ENCODE measurements at places on chromosomes 6 and 20.
A peak's percentile ranks its signal among the peaks of the same experiment; 100 is the strongest.

GRCh38 chr6:154578004-154578559 is 67.6 kb upstream of the CNKSR3 start:
- no peak for DNase-seq

DNA sequence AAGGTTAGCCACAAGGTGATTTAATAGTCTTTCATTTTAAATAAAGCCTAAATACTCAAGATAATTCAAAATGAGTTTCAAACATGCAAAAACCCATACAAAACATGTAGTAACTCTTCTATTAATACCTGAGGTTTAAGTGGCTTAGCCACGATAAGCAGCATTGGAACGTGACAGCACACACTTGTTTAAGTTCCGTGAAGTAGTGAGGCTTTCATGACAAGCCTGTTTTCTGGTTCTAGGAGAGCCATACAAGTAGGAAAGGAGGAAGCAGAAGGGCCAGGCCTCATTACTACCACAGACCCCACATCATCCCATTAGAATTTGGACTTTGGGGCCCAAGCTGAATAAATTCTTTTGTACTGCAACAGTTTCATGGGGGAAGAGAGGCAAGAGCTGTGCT is 54.3 kb upstream of the PRND start:
- DNase-seq = no peak

GRCh38 chr6:142429195-142429594 is 127.4 kb downstream of the ADGRG6 start:
- DNase-seq = peak; percentile 46

DNA sequence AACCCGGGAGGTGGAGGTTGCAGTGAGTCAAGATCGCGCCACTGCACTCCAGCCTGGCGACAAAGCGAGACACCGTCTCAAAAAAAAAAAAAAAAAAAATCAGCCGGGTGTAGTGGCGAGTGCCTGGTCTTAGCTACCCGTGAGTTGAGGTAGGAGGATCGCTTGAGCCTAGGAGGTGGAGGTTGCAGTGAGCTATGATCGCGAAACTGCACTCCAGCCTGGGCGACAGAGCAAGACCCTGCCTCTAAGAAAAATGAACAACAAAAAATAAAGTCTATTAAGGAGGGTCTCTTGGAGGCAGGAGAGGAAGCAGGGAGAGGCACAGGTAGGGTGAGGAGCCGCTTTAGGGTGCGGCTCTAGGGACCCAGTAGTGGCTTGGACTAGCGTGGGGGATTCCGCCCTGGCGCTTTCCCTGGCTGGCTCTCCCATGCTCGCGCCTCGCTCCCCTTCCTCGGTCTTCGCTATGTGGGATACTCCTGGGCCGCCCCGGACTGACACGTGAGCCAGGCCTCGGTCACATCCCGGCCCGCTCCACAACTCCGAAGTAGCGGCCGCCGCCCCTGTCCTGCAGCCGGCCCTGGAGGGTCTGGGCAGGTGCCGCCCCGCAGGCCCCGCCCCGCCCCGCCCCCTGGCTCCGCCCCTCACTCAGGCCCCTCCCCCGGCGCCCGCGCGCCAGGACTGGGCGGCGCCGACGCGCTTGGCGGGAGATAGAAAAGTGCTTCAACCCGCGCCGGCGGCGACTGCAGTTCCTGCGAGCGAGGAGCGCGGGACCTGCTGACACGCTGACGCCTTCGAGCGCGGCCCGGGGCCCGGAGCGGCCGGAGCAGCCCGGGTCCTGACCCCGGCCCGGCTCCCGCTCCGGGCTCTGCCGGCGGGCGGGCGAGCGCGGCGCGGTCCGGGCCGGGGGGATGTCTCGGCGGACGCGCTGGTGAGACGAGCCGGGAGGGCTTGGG is at the start of gene MYBL2:
TSS of gene MYBL2 (plus strand) at position 739 of the 953 bp plus-strand sequence. CDS start at position 909, 170 bp downstream.
- peak; percentile 79 for DNase-seq

DNA sequence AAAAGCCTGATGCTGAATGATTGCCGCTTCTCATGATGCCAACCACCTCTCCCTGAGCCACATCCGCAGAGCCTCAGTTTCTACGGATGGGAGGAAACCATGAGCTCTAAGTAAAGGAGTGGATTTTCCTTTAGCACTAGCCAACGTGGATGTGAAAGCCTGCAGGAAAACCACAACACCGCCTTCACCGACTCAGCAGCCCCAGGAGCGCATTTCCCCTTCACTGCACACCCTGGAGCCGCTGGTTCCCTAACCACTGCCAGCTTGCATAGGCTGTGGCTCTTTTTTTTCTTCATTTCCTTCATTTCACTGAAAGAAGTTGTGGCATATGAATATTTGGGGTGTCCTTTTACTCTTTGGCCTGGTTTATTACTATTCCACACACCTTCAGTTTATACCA is 50.5 kb upstream of the SSTR4 start:
- peak; percentile 33 for DNase-seq

- no peak for DNase-seq
Measured at GRCh38 chr20:59400708-59401107, 100.3 kb downstream of the EDN3 start.

DNA sequence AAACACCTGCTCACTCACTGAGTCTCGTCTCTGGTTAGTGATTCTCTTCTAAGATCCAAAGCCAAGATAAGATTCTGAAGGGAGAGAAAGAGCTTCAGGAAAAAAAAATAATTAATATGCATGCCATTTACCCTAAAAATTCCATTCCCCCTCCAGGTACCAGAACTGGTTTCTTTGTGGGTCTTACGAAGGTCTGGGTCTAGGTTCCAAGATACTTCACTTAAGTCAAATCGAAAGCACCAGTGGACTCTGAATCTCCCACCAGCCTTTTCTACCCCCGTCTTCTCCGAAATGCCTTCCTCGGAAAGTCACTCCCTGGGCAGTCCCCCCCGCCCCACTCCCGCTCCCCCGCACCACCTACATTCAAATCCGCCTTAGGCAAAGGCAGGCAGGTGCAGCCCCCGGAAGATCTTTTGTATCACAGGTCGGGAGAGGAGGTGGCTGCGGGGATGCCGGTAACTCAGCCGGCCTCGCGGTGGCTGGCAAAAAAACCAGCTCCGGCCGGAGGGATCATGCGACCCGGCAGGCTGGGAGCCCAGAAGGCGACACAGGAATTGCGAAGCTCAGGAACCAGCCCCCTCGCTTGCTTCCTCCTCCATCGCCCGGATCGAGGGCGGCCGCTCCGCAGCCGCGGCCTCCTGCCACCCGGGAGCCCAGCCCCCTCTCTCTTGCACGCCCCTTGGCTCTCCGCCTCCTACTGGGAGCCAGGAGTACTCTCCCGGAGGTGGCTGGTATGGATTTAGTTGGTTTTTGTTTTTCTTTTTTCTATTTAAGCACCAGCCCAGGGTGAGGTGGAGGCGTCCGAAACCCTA is at the start of gene BCL2L1:
TSS of gene BCL2L1 (minus strand) at position 612 of the 812 bp plus-strand sequence. CDS start 650 bp downstream, outside the sequence.
- DNase-seq = peak; percentile 90

GRCh38 chr6:105898286-105898685 is 187.8 kb upstream of the PRDM1 start:
- DNase-seq = peak; percentile 35

DNA sequence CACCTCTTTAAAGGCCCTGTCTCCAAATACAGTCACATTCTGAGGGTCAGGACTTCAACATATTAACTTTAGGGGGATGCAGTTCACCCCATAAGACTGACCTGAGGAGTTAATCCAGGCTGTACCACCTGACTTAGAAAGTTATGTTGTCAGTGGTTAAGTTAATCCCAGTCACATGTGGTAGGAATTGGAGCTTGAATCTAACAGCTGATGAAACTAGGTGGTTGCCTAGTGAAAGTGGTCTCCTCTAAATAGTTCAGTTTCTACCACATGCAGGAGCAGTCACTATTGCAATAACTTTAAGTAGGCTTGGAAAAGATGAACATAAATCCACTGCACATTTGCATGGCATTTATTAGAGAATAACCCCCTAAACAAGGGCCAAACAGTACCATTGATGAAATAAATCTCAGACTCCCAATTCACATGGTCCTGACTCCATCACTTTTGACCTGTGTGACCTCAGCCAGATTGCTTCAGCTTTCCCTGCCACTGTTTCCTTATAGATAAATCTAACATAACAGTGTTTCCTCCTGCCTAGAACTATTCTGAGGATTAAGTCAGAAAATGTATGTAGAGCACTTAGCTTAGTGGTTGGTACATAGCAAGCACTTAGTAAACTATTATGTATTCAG is 20.1 kb downstream of the SAMD5 start:
- no peak for DNase-seq

DNA sequence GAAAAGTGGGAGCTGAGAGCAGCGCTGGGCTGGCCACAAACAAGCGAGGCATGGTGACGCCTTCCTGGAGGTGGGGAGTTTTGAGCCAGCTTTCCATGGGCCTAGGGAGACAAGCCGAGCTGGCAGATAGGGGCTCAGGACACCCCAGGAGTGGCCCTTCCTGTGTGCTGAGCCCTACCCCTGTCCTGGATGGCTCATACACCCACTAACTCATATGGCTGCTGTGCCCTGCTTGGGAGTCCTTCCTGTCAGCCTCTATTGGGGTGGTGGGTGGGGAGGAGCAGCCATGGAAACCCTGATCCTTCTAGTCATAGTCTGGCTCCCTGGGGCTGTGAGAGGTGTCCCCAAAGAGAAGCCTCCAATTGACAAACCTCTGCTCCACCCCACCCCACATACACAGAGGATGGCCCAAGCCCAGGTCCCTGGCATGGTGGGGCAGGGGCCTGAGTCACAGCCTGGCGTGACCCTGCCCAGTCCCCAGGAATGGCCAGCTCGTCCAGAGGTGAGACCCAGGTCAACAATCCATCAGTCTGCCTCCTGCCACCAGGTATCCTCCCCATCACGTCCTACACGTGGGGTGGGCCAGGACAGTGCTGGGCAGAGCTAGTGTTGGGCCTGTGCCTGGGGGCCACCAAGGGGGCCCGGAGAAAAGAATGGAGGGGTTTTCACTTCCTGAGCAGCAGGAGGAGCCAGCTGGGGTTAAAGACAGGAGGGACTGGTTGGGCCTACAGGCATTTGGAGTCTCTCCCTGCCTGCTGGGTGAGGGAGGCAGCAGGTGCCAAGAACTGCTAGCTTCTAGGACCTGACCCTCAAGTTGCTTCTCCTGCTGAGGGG is 52.2 kb downstream of the MRPL14 start:
- peak; percentile 34 for DNase-seq

GRCh38 chr6:14046476-14047068 is 71.0 kb upstream of the CD83 start:
- DNase-seq = peak; percentile 74

GRCh38 chr20:3998998-3999397 is 16.4 kb downstream of the RNF24 start:
- DNase-seq = no peak

DNA sequence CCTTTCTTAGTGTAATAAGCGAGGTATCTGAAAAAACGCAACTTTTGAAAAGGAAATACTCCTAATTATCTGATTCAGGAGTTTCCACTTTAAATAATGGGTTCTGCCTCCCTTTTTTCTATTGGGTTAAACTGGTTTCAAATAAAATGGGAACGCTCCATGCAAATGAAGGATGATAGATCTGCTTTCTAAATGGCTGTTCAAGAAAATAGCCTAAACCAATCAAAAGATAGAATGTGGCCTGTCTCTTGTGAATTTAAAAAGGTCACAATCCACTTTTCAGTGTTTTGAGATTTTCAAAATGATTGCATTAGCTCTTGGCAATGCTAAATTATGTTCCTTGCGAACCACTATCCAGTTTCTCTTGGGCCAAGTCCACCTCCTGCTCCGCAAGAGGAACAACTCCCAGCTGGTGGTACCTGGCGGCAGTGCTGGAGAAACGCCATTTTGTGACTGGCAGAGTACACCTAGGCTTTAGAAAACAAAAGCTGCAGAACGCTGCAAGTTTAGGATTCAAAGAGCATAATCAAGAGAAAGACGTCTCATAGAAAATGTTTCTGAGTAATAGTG is 56.7 kb downstream of the TRIM38 start:
- DNase-seq = no peak

- DNase-seq = no peak
Measured at GRCh38 chr20:14830466-14830865, 493.1 kb upstream of the FLRT3 start.

GRCh38 chr6:134166511-134167261 is 114.3 kb upstream of the SLC2A12 start:
- DNase-seq = no peak

DNA sequence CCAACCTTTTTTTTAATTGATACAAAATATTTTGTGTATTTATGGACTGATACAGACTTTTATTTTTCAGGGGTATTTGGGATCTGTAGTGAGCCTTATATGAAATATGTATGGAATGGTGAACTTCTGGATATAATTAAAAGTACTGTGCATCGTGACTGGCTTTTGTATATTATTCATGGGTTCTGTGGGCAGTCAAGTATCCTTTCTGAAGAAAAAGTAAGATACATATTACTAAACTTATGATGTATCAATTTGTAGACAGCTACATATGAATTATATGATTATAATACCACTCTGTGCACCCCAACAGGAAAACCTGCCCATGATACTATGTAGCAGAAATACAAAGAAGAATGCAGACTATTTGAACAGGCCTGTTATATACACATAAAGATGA is 47.2 kb downstream of the FIG4 start:
- DNase-seq = no peak

DNA sequence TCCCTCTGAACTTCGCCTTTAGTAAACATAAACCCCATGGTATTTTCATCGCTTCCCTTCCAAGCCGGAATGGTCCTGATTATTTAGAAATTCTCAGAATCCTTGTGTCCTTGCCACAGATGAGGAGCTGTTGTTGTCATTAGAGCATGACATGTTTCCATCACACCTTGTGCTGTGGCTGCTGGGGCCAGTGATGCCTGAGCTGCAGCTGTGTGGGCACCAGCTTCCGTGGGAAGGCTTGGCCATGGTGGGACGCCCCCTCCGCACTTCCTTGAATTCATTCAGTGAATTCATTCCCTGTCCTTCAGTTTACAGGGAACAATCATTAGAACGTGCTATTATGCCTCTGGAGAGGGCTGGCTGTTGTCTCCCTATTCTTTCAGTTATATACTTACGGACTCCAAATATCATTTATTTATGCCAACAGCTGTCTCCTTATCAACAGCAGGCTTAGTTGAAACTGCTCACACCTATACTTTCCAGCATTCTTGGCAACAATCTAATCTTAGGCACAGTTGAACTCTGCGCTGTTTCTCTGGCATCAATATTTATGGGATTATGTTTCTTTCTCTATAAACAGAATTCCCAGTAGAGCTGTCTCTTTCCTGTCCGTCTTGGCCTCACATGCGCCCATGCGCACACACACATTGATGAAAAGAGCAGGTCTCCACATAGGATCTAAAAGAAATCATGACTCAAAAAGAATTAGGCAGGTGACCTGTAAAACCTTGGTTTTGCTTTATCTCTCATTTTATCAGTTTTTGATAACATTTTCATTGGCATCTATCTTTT is 9.0 kb downstream of the ADGRF1 start:
- DNase-seq = no peak

GRCh38 chr6:71852948-71853347 is 33.4 kb upstream of the RIMS1 start:
- no peak for DNase-seq

DNA sequence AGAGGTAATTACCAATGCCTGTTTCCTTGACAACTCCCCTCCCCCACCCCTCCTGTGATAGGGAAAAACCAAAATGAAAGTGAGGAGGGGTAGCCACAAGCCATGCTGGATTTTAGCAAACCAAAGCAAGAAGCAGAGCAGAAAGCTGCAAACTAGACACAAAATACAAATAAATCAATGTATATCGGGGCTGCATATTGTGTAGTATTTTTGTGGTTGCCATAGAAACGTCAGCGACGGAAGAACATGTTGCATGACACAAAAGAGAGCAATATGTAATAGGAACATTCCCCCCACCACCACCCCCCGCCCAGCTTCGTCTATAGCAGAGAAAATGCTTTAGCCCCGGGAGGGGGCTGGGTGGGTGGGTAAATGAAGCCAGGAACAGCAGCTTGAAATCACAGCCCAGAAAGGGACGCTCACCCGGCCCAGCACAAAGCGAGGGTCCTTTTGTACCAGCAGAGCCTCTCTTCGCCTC is 548 bp downstream of the AGPAT4 start:
- DNase-seq = peak; percentile 52

Measured in kidney tubule cell (primary cell).